ENCODE measurements at places on chromosomes 7 and 10.
A peak's percentile ranks its signal among the peaks of the same experiment; 100 is the strongest.

DNA sequence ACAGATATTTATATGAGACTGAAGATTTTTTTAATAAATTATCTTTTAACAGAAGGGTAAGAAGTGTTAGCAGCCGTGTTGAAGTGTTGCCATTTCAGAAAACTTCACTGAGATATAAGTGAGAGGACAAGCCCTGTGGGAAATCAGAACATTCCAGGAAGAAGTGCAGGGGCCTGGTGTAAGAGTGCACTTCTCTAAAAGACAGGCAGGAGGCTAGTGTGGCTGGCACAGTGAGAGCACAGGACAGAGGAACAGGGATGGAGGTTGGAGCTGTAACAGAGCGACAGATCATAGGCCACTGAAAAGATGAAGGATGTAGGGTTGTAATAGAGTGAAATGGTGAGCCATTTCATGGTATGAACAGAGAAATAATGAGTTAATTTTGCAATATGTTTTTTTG is 608.9 kb downstream of the SORCS1 start:
- no peak for DNase-seq

DNA sequence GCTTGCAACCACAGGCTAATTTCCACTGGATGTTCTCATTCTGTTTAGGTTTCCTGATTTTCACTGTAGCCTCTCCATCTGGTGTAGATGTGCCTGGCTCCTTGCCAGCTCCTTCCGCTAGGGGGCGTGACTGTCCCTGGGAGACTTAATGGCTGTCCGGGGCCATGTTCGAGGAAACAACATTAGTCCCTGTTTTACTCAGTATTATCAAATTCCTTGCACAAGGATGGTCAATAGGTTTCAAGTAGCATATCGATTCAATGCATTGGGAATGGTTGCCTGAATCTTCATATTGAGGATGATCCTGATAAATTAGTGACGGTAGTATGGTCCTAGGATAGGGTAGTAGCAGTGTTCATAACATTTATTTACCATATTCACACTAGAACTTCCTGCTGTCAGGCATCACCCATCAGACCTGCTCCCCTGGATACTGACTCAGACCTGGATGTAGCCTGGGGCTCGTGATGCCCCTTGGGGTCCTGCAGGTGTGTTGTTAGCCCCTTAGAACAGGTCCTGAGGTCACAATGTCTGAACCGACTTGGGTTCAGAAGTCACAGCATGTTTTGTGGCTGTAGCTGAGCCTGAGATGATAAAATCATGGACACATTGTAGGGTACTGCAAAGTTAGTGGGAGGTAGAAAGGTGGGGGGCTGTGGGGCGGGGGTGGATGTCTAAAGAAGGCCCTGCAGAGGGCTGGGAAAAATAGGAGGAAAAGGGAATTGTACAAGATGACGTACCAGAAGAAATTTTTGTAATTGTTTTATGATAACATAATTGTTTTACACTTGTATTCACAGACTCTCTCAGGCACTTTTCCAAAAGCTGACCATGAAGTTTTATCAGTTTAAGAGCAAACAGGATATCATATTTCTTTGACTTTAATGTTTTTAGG is 8.9 kb upstream of the EXOC6 start:
- peak; percentile 75 for DNase-seq

GRCh38 chr10:114957122-114957521 is 19.1 kb downstream of the TRUB1 start:
- no peak for DNase-seq

DNA sequence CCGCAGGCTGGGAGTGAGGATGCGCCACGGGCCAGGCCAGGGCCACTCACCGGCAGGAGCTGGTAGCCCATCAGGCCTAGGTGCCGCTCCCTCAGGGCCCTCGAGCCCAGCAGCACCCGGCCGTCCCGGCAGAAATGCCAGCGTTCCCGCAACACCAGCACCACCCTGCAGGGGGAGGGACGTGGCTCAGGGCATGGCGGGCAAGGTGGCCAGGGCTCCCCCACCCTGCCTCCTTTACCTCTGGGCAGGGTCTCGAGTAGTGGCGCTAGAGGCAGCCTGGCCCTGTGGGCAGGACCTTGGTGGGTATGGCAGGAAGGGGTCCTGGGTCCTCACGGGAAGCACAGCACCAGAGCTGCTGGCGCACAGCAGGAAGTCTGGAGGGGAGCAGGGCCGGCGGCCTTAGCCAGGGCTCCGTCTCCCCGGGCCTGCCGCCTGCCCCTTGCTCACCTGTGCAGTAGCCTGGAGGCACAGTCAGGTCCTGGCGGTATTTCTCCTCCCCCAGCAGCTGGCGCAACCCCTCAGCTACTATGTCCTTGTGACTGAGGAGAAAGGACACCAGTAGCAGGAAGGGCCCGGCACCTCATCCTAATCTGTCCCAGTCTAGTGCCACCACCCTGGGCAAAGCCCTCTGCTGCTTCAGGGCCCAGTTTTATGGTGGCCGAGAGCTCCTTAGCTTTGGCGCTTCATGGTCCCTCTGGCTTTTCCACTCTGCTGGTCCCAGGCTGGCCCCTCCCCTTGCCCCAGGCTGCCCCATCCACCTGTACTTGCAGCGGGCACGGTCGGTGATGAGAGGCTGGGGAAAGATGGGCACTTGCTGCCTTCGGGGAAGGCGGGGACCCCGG is 3.5 kb downstream of the FASTK start:
- no peak for DNase-seq

DNA sequence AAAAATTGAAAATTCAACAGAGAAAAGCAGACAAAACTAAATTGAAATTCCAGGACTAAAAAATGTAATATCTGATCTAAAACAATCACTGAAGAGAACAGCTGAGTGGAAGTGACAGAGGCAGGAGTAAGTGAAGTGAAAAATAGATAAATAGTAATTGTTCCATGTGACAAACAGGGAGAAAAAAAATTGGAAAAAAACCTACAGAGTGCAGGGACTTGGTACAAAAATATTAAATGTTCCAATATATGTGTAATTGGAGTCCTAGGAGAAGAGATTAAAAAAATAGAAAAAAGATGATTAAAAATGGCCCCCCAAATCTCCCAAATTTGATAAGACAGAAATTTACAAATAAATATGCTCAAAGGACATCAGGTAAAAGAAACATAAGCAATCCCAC is 63.4 kb upstream of the NAMPT start:
- no peak for DNase-seq

DNA sequence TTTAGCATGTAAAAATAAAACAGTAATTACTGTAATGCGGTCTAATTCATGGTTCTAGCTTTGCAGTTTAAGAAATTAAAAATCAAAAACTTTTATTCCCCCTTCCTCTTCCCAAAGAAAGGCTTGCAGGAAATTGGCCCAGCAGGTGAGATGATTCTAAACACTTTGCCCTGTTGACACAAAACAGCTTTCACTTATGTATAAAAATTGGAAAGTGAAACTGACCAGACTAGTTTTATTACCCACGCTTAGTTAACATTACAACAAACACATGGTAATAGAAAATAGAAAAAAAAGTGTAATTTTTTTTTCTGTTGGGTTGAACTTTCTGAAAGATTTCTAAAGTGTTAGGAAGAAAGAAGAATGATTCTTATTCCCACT is 1.2 kb upstream of the CCDC6 start:
- DNase-seq: no peak

- no peak for DNase-seq
Observed at GRCh38 chr7:111356941-111357340, 205.4 kb downstream of the IMMP2L start.

DNA sequence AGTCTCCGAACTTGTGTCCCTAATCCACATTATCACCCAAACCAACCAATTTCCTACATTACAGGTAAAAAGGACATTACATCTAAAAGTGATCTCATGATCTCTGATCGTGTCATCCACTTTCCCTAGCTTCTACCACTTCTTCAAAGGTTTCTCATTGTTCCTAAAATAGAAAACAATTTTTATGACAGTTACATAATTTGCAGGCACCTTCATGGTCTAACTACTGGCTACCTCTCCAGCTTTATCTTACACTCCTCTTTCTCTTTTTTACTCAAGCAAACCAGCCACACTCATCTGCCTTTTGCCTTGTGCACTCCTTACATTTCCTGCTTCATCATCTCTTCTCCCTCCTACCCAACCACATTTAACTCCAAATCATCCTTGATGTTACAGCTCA is 886.7 kb upstream of the SORCS1 start:
- no peak for DNase-seq

GRCh38 chr10:127524229-127524628 is 24.9 kb upstream of the NPS start:
- DNase-seq: no peak

DNA sequence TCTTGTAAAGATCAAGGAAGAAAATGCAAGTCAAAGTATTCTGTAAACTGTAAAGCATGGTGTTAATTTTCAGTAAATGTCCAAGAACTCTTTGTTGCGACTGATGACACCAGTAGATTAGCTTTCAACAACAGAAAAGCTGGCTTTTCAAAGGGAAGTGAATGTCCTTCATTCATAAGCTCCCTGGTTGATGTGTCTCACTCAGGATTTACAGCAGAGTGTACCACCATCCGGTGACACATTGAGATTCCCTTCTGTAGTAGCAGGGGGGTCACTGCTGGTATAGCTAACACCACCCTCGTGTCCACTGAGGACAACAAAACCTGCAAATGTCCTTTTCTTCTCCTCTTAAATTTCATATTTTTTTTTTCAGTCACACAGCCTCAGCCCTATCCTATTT is 253.4 kb downstream of the SORCS1 start:
- DNase-seq: no peak

- no peak for DNase-seq
Observed at GRCh38 chr10:33862536-33863105, 528.2 kb upstream of the NRP1 start.

DNA sequence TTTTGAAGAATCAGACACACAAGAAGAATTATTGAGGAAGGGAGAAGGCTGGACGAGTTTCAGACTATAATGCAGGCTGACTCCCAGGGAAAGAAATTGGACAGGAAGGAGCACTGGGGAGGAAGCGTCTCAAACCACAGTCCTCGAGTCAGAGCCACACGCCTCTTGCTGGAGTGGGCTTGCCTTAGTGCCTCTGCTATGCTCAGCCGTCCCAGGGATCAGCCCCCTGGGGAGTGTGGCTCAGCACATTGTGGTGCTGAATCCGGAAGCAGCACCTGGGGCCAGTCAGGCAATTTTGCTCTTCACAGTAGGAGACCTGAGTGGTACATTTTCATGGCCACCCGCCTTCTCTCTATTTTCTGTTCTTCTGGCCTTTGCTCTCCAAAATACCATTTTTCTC is 67.4 kb upstream of the SLC35G1 start:
- no peak for DNase-seq

DNA sequence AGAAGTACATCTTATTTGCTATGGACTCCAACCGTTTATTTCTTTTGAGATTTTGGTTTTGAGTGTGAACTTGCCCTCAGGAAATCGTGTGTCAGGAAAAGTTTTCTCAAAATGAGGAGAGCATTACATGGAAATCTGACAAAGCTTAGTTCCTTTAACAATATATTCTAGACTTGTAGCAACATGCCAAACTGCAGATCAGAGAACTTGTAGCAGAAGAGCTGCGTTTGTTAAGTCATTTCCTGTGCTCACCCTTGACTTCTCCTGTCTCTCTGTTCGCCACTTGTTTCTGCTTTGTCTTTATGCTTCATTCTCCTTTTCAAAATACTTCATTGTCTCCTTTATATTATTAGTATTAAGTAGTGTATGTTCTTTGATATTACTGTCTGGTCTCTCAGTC is 116.6 kb upstream of the FOXP2 start:
- no peak for DNase-seq

GRCh38 chr7:2203766-2204300 is 28.9 kb downstream of the MAD1L1 start:
- no peak for DNase-seq

Data from stimulated activated CD4-positive, alpha-beta T cell treated with anti-CD3 and anti-CD28 coated beads, Interleukin-2, amount 100 ng/mL, for 24 hours (primary cell).